ENCODE measurements at places on chromosomes 6 and 20.

DNA sequence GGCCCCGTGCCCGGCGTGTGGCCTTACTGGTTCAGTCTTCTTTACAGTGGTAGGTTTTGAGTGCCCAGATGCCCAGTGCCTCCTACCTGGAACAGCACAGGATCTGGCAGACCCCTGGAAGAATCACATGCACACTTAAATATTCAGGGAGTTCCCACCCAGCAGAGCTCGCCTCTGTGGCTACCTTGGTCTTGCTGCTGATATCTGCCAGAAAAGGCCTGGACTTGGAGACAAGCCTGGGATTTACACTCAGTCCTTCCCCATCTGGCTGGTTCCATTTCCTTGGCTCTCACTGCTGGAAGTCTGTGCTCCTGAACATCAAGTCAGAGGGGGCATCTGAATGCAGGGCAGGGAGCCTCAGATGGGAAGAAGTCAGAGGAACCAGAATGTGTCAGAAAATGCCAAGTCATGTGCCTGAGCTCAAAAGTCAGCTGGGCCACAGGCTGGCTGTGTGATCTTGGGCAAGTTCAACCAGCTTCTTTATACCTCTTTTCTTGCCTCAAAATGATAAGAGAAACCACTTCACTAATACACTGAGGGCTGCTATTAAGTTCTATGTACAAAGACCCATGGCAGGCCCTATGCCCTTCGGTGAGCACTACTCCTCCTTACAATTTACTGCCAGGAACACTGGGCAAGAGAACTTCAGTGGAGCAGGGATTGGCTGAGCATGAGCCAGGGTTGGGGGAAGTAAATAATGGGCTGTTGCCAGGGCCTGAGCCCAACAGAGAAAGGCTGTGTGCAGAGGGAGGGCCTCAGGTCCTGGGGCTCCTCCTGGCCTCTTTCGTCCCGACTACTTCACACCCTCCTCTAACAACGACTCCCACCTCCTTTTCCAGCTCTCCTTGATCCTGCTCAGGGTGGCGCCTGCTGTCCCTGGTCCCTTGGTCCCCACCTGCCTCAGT lies 158.1 kb upstream of the PROKR2 start:
- DNase-seq: no peak

- DNase-seq: peak; percentile 63
These were observed 56.9 kb upstream of the ARMH2 start for GRCh38 chr6:24855395-24856245.

DNA sequence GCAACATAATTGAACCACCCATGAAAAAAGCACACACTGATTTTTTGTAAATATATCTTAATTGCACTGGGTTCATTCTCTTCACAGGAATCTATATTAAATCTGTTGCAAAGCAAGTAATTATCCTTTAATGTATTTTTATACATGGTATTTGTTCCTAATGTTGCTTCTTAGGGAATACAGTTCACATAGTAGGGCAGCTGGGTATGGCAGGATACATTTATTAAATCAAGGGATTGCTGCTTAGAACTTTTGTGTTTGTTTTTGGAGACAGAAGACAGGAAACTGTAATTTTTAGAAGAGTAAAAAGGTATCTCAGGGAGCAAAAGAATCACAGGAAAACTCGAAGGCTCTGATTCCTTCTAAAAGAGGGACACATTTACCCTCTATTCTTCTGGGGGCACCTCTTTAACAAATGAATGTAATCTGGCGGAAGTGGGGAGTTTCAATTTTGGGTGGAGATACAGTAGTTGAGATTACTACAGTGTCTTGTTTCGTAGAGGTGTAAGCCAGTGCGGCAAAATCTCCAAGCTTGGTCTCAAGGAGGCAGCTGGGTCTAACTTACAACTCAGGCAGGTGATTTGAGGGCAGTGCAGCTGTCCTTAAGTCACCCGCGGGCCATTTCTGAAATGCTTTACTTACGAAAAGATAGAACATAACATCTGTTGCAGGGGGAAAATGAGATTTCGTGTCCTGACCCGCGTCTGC lies 812 bp upstream of the SMIM13 start:
- no peak for DNase-seq

DNA sequence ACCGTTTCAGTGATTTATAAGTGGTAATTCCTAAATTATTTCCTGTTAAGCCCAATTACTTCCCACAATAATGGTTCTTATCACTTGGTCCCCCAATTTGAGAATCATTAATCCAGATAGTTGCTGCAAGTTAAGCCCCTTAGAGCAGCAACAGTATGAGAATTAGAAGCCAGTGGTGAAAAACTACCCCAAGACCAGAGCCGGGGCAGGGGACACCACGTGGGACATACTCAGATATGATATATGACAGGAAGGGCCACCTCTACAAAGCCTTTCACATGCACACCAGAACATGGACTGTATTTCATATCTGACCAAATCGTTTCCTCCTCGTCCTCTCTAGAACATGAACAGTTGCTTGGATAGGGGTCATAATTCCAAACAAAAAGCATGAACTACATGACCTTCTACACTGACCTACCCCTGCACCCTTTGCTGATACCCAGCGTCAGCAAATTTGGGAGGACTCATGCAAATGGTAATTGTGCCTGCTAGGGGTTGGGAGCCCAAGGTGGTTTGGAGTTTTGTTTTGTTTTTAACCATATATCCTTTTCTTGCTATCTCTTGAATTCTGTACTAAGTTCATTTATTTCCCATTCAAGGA lies 3.9 kb downstream of the JAG1 start:
- no peak for DNase-seq

DNA sequence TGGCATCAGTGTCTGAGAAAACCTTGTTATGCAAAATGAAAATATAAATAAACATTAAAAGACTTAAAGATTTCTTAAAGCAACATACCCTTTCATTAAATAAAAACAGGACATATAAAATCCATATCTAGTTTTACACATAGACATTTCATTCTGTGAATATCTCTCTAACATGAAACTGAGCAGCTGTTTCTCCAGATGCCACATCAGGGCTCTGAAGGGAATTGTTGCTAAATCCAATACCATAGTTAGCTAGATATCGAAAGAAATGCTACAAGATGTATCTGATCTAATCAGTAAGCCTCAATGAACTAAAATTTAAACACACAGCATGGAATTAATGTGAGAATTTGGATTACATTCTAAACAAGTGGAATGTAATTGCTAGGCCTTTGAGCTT lies 74.5 kb downstream of the SAMD5 start:
- DNase-seq: no peak

DNA sequence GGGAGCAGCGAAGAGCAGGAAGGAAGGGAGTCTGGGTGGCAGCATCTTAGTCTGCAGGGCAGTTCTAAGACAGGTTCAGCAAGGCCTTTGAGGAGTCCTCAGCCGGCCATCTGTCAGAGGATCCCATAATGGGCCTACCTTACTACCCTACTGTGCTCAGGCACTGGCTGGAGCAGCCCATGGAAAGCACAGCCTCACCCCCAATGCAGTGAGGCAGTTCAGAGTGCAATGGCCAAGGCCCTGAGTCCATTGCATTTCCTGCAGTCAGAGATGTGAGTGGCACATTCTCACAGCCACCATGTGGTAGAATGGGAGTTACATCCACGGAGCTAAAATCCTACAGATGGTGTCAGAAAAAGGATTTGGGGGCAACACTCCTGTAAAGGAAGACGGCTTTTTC lies 19.4 kb upstream of the OVOL2 start:
- DNase-seq: no peak

DNA sequence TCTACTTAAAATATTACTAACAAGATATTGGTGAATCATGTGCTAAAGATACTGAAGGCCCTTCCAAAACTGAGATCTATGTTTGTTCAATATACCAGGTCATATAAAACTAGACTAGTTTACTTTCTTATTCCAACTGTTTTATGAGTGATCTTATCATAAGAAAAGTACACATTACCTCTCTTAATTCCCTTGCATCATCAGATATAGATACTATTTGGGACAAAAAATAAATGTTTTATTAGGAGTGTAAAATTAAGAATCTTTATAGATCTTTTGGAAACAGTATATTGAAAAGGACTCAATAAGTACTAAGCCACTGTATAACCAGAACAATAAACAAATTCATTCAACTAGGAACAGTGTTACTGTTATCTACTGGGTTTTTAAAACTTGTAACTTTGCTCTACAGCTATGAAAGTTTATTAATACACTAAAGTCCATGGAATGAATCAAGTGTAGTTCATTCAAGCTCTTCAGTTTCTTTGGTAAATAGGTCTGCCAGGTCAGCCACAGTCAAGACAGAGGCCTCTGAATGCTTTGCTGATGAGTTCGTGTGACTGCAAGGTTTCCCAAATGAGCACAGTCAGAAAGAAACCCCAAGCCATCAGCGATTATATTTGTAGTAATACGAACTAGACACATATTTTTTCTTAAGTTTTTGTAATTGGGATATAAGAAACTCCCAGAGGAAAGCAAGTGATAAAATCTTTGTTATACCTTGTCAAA lies 71.8 kb upstream of the FBXO30 start:
- DNase-seq: no peak

DNA sequence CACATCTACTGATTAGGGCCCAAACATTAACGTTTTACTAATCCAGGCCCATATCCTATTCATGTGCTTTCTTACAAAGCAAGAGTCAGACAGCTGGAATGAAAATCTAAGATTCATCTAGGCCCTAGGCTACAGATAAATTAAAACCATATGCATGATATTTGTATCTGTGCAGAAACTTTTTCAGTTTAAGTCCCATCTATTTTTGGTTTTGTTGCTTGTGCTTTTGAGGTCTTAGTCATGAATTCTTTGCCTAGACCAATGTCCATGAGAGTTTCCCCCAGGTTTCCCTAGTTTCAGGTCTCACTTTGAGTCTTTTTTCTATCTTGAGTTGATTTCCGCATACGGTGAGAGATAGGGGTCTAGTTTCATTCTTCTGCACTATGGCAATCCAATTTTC lies 20.2 kb downstream of the ADNP start:
- no peak for DNase-seq

DNA sequence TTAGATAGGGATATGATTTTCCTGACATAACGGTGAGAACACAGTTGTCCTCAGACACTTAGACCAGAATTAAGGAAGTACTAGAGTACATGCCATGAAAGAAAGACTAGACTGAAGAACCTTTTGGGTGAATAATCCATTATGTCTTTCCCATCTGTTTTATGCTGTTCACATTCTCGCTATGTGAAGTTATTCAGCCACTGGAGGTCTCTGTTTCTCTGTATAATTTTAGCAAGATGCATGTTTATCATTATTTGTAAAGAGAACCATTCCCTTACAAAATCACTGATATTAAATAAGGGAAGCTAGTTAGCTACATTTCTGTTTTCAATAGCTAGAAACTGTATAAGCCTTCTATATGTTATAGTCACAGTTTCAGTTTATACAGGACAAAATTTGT lies 391.9 kb downstream of the CD109 start:
- DNase-seq: no peak

GRCh38 chr20:19934792-19935491 lies 82.2 kb upstream of the NAA20 start:
- no peak for DNase-seq
